ENCODE measurements at places on chromosomes 16 and 17. TPM values are rescaled to one million over a fixed set of nuclear protein-coding genes. Genes with fewer than 3 reads are reported as not detected.

DNA sequence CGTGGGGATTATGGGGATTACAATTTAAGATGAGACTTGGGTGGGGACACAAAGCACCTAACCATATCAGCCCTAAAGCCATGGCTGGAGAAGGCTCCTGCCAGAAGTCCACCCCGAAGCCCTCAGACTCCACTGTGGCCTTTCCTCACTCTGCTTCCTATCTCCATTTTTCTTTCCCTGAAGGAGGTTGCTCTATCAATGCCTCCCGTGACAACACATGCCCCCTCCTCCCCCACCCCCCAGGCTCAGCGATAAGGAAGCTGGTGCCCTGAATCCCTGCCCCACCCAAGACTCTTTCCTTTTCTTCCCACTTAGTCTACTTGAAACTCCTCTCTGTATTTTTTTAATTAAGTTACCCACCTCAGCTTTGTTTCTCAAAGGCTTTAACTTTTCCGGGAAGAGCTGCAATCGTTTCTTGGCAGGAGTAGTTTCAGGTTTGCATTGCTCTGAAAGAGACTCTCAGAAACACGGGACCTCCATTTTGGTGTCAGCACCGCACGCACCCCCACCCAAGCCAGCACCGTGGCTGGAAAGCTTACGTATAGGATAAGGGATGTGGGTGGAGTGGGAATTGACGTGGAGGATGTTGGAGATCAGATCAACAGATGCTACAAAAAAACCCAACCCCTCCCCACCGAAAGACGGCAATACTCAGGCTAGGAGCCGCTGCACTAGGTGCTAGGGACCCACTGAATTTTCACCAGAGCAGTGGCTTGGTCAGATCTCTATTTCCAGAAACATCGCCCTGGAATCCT, 15.2 kb upstream of the CA4 start:
- DNase-seq, result peak; percentile 42

The PRR35 gene
- not detected for total RNA-seq

DNA sequence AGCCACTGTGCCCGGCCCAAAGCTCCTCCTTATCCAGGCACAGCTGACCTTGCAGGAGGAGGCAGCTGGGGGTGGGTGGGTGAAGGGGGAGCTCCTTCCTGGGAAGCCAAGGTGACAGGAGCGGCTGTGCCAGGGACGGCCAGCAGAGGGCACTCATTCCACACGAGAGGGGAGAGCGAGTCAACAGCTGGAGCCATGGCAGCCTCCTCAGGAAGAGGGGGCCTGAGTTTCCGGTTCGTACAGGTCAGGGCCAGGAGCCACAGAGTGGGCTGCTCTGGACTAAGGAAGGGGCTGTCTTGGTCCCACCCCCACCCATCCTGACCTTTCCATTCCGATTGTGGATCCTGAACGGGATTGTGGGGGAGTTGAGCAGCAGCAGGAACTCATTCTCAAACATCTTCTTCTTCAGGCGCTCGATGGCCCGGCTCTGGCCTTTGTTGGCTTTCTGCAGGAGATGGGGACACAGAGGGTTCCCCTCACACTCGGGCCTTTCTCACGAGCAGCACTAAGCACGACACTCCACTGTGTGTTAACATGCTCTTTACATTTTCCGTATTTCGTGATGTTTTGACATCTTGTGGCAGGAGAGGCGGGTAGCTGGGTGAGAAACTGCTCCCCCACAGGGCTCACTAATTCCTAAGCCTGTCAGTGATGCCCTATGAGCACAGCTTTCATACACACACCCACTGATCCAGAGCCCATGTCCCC, 61.6 kb downstream of the TIMM22 start:
- DNase-seq, result peak; percentile 73

DNA sequence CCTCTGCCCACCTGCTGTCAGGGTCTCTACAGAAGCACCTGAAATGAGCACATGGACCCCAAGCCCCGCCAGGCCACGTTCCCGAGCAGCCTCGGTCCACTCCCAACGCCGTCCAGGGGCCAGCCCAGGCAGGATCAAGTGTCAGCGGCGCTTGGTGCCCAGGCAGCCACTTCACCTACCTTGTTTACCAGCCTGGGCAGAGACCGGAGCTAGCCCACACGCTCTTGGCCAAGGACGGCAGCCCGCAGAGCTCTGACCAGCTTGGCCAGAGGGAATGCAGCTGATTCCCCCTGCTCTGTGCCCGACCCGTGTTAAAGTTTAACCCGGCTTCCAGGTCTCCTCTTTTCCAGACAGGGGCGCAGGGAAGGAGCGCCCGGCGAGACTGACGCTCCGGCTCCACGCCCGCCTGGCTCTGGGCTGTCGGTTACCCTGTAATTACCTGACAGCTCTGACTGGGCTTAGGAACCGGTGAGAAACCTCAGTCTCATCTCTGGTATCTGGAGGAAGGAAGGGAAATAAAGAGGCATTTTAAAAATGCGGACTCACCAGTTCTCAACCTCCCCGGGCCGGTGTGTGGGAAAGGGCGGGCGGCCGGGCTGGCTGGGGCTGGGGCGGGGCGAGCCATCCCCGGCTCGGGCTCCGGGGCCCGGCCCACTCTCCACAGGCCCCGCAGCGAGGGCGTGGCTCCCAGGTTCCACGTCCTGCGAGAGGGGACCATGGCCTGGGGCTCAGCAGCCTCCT, 4.6 kb downstream of the KIFC3 start:
- DNase-seq, result no peak

GRCh38 chr16:19142939-19143598, 25.0 kb upstream of the SYT17 start:
- DNase-seq, result no peak

DNA sequence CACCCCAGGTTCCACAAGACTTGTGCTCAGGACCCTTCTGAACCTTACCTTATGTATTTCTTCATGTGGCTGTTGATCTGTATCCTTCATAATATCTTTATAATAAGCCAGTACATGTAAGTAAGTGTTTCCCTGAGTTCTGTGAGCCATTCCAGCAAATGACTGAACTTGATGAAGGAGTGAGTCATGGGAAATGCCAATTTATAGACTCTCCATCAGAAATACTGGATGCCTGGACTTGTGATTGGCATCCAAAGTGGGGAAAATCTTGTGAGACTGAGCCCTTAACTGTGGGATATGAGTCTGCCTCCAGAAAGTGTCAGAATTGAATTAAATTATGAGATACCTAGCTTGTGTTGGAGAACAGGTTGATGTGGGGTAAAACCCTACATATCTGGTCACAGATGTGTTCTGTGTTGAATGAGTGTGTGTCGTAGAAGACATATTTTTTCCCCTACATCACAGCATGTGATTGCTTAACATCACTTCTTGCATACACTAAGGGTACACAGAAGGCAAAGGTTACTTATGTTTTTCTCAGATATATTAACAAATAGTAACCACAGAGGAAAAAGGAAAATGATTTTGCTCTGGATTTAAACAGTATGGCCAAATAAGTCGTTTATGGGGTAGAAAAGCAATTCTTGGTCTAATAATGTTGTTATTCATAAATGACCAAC, 70.2 kb upstream of the NETO2 start:
- no peak for DNase-seq

- no peak for DNase-seq
Observed at GRCh38 chr16:79835194-79835593, 234.7 kb upstream of the MAF start.

DNA sequence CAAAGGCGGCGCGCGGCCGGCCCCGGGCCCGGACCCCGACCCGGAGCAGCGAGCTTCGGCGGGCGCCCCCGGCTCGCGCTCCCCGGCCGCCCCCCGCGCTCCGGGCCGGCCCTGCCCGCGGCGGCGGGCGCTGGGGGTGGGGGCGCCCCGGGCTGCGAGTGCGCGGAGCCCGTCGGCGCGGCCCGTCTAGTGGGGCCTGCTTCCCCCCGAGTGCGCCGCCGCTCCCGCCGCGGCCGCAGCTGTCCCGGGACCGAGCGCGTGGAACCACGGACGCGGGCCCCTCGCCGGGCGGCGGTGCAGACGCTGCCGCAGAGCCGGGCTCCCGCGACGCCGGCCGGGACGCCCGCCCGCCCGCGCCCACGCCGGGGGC, 308 bp downstream of the ADCY9 start:
- DNase-seq, result no peak

DNA sequence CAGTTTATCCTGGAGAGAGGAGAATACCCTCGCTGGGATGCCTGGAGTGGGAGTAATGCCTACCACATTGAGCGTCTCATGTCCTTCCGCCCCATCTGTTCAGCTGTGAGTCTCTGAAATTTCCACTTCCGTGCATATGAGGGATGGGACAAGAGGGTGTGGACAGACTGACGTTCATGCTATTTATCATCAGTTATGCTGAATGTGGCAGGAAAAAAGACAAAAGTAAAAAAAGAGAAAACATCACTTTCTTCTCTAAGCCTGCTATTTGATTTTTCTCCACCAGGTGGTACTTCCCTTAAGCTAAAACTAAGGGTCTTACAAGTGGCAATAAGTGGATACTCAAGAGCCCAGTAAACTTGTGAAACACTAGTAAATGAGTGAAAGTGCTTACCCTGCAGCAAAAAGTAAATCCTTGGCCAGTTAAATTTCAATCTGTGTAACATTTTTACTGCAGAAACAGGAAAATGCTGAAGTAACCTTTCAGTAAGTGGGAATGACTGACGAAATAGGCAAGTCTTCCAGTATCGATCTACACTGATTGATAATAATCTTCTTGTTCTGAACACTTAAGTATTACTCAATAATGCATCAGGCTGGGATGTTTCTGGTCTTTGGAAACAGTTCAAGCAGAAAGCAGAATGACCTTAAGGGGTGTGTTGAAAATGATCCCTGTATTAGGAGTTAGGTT, 5.6 kb downstream of the CRYBA1 start:
- no peak for DNase-seq

All from activated CD8-positive, alpha-beta T cell treated with anti-CD3 and anti-CD28 coated beads for 36 hours (primary cell).